Epithelial cell of prostate (primary cell): ENCODE measurements at places on chromosomes 12 and 14.
A peak's percentile ranks its signal among the peaks of the same experiment; 100 is the strongest.

DNA sequence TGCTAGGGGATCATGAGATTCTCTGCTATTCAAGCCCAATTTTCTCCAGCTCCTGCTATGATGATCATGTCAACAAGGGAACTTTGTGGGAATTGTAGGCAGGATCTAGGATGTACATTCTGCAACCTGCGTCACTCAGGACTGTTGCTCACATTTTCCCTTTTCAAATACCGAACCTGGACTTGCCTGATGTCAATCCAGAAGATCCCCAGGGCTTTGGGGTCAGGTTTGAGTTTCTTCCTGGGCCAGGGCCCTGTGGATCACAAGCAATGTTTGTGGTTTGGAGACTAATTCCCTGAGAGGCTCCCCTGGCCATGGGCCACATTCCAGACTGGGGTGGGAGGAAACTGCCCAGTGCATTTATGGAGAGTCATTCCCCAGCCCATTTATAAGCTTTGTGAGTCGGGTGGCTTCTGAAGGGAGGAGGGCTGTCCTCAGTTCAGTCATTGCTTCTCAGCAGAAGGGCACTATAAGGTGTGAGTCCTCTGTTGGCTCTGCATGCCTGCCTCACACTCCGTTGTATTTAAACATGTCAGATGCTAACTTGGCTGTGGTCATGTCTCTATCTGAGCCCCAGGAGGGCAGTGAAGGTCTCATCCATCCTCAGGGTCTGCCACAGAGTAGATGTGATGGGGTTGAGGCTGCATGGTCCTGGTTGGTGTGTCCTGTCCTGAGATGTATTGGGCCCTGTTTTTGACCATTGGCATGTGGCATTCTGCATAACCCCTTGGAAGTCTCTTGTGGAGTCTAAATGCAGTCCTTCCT is 6.5 kb downstream of the KRT86 start:
- peak; percentile 93 for DNase-seq

DNA sequence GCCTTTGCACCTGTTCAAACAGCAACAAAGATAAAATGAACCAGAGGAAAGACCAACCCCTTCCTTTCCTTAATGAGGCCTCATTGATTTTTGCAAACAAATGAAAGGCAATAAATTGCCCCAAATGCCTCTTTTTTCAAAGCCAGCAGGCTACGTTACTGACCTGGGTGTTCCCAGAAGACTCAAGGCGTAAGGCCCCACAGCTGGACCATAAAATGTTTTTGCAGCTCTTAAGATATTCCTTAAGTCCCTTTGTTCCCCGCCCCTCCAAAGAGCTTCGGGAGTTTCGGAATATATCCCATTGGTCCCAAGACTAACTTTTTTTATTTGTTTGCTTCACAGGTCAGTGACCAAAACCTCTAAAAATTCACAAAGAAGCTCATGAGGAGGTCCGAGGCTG is 462.9 kb upstream of the PRICKLE1 start:
- no peak for DNase-seq

- DNase-seq = no peak
Measured at GRCh38 chr12:5088586-5089264, 45.0 kb downstream of the KCNA5 start.

DNA sequence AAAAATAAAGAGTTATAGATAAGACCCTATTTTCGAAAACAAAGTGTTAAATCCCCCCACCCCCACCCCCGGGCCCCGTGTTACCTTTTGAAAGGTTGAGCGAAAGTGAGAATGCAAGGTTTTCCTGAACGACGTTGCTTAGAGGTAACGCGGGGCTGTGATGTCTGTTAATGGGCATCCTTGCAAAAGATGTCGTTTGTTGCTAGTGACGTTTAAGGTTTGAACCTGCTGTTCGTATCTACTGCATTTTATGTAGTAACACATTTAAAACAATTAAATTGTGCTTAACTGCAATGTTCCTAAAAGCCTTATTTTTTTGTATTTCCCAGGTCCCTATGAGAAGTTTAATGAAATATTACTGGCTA is 1.2 kb downstream of the CPSF6 start:
- no peak for DNase-seq

DNA sequence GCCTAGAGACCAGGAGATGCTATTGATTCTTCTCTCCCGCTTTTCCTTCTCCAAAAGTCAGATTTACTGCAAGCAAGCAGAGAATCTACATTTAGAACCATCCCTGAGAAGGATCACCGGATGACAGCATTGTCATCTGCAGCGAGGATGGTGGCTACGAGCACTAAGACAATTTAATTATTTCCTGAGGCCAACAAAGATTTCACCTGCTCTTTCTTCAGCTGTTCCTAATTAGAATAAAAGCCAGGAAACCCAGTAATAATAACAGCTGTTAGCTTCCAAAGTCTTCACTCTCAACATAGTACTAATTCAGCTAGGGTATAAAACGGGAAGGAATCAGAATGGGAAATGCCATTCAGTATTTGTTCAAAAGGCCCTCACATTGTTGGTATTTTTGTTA is 53.3 kb downstream of the TMTC1 start:
- DNase-seq = no peak

DNA sequence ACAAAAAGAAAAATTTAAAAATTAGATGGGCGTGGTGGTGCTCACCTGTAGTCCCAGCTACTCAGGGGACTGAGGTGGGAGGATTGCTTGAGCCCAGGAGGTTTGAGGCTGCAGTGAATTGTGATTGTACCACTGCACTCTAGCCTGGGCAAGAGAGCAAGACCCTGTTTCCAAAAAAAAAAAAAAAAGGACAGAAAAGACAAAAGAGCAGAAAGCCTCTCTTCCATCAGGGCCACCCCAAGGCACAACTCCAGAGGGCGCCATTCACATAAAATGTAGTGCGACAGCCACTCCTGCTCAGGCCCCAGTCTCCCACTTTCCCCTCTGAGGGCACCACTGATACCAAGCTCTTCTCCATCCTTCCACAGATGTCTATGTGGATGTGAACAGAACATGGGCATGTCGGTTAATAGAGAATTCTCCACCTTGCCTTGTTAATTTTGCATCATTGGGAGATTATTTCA is 41.8 kb downstream of the DGLUCY start:
- no peak for DNase-seq

DNA sequence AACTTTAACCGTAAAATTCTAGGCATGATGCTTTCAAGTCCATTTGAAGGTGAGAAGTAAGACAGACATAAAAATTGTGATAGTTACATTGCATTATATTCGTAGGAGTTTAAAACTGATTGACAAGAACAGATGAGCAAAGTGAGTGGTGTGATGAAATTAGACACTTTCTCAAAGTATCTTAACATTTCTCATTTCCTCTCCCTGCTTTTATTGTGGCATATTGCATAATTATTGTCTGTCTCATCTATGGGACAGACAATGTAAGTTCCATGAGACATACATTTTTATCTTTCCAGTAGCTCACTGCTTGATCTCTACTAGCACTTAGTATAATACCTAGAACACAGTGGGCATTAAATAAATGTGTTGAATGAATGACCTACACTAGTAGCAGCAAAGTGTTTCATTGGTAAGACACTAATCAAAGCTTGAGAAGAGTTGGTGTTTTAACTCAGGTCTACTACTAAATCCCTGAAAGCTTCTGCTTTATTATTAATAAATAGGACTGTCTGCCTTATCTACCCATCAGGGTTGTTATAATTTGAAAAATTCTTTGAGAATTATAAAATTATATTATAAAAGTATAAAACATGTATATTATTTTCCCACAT is 19.0 kb downstream of the A2M start:
- DNase-seq = no peak

DNA sequence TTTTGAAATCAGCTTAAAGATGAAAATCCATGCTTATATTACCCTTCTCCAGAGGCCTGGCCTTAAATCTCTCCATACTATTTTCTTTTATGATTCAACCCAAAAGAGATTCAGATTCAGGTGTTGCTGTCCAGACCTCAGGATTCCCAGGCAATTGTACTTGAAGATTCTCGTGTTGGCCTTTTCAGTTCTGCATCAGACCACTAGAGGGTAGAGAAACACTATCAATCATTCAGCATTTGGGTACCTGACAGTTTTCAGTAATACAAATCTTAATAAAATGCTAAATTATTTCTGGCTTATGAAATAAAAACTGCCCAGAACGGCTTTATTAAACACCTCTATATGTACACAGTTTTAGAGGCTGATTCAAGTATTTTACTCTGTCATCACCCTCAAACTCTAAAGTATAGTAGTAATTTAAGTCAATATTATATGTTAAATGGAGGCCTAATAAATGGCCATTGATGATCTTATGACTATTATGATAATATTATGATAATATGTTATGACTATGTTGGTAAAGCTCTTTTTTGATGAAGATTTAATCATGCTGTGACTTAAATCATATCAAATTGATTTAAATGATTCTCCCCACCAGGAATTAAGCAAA is 301.1 kb downstream of the DUSP6 start:
- DNase-seq = no peak

DNA sequence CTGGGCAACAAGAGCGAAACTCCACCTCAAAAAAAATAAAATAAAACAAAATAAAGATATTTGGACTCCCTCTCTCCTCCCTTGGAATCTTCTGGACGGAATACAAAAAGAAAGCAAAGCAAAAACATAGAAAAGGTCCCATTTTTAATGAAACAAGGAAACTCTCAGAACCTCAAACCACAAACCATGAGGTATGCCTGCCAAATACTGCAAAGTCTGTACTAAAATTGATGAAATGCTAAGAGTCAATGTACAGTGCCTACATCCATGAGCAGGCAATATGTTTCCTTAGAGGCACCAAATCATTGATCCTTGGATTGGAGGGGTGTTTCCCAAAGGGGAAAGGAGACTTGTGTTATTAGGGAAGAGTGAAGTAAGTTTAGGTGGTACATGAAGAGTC is 8.2 kb upstream of the RPS6KA5 start:
- DNase-seq = no peak

DNA sequence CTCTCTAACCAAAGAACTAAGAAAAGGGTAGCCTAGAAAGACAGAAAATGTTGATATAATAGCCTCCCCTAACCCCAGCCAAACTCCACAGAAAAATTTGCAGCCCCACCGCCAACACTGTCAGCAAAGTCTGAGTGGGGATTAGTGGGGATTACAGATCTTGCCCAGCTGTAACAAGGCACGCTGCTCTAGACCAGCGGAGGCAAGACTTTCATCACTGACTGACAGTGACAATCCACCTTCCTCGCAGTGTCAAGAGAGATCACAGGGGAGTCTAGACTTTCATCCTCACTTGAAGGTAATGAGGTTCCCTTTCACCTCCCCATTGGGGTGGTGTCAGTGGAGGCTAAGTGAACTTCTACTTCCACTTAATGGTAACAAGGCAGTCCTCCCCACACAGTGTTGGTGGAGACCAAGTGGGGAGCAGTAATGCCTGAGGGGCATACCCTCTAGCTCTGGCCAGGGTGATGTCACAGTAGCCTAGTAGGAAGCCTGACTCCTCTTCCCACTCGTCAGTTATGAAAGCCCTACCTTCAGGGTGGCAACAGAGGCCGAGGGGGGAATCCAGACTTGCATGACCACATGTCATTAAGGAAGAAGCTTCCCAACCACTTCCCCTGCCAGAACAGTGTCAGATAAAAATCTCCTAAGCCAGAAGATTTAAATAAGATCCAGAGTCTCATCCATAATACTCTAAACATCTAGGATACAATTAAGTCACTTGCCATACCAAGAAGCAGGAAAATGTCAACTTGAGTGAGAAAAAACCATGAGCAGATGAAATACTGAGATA is 91.7 kb upstream of the RASSF8 start:
- DNase-seq = no peak
